CD4-positive, alpha-beta T cell treated with Interleukin-2 at 100 ng/mL for 4 hours (primary cell): ENCODE measurements at places on chromosomes 2 and 18.

DNA sequence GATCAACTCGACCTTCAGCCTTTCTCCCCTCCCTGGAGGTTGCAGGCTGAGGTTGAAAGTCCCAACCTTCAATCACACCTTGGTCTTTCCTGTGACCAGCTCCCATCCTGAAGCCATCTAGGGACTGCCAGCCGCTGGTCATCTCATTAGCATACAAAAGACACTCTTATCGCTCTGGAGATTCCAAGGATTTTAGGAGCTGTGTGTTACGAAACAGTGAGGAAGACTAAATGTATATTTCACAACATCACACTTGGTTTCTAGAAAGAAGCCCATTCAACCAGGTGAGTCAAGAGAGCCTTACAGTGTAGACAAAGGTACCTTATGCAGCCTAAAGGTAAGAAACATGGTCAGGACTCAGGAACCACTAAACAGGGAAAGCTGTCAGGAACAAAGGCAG is 126.4 kb downstream of the SH3BP4 start:
- DNase-seq: no peak

- no peak for DNase-seq
Measured at GRCh38 chr18:26342646-26343045, 116.4 kb downstream of the TAF4B start.

DNA sequence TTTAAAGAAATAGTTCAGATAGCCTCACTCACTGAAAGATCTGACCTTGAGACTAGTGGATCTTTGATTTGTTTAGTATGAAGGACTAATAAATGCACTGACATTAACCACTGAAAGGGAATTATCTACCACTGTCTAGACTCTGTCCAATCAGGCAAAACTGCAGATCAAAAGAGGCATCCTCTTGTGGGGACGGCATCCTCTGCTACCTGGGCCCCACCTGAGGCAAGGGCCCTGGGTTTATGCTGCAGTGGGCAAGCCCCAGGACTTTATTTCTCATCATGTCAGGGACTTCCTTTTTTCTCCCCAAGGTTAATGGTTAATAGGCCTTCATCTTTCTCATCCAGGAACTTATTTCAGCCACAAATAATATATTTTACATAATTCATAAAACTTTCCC is 32.2 kb downstream of the STAT1 start:
- no peak for DNase-seq

DNA sequence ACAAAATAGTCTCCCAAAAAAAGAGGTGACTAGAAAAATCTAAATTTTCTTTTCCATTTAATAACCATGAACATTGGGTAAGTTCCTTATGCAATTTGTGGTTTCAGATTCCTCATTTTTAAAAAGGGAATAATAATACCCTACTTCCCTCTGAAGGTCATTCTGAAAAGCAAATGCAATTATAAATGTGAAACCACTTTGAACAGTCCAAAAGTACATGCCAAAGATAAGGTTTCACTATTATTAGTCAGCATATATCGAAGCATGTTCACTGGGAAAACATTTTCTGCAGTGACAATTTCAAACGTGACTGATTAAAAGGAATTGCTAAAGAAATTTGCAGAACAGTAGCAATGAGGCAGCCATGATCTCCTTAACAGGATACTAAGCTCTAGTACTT is 100.1 kb upstream of the RNF152 start:
- no peak for DNase-seq

GRCh38 chr2:172366596-172367150 is 60.7 kb upstream of the ITGA6 start:
- DNase-seq: no peak

- no peak for DNase-seq
Measured at GRCh38 chr2:36783246-36783645, 86.7 kb downstream of the VIT start.

DNA sequence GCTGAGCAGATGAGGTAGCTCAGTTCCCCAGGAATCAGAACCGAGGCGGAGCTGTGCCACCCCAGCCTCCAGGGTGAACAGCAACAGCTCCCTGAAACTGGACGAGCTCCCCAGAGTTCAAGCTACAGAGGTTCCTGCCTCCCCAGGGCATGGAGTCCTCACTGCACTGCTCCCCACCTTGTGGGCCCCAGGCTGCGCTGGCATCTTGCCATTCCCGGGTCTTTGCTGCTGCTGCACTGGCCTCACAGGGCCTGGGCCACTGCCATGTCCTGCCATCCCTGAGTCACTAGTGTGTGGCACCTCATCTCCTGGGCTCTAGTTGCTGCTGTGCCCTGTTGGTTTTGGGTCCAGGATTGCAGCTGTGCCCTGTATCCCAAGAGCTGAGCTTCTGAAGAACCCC is 166.9 kb downstream of the SNTG2 start:
- DNase-seq: no peak

GRCh38 chr18:48787203-48788151 is 163.3 kb downstream of the SMAD7 start:
- DNase-seq: no peak
